ENCODE measurements at places on chromosomes 16 and 17.

GRCh38 chr17:48612854-48613691 lies 2.0 kb downstream of the HOXB8 start:
- no peak for DNase-seq

DNA sequence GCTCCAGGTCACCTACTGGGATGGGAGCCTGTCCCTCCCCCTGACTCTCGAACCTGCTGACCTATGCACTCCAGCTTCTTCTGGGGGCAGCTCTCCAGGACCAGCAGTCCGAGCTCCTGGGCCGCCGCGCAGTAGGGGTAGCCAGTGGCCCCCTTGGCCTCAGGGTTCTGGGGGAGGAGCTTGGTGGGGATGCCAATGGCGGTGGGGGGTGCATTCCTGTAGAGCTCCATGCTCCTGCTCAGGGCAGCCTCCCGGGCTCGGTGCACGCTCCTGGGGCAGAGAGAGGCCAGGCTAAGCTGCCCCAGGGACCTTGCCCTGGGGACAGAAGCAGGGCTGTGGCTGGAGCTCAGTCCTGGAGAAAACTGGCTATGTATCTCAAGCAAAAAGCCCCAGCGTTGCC lies 7.7 kb upstream of the SPATA2L start:
- DNase-seq, result no peak

DNA sequence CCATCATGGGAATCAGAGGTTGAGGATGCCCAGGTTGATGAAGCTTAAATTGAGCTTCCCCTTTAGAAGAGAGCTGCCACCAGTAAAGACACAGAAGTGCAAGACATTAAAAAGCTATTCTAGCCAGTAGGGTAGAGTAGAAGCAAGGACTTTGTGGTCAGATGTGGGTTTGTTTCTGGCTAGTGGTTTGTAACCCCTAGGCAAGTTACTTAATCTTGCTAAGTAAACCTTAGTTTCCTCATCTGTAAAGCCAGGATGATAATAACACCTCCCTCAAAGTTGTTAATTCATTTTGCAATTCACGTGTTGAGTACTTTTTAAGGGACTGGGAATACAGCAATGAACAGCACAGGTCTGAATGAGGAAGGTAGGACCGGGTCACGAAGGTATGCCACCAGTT lies 3.6 kb downstream of the SNTB2 start:
- no peak for DNase-seq

- DNase-seq, result no peak
These were observed 9.4 kb upstream of the CEP20 start for GRCh38 chr16:15897834-15898254.

DNA sequence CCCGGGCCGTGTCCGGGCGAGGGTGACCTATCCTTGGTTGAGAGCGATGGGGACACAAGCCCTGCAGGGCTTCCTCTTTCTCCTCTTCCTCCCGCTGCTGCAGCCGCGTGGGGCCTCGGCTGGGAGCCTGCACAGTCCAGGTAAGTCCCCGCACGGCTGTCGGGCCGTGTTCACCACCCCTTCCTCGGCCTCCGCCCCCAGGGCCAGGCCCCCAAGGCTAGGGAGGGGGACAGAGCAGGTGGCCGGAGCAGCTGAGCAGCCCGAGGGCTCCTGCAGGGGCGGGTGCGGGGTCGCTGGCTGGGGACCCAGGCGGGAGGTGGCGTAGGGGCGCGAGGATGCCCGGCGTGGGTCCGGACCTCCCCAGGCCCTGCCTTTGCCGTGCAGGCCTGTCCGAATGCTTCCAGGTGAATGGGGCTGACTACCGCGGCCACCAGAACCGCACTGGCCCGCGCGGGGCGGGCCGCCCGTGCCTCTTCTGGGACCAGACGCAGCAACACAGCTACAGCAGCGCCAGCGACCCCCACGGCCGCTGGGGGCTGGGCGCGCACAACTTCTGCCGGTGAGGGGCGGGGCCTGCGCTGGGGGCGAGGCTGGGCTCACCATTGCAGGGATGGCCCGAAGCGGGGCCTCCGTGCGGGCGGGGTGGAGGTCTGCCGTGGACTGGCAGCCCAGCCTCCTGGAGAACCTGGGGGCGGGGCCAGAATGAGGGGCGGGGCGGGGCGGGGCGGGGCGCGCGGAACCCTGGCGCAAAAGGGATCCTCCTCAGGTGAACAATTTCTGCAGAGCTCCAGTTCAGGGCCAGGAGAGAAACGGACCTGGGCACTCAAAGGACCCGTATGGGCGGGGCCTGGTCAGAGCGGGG lies 631 bp downstream of the KREMEN2 start:
- DNase-seq, result no peak

DNA sequence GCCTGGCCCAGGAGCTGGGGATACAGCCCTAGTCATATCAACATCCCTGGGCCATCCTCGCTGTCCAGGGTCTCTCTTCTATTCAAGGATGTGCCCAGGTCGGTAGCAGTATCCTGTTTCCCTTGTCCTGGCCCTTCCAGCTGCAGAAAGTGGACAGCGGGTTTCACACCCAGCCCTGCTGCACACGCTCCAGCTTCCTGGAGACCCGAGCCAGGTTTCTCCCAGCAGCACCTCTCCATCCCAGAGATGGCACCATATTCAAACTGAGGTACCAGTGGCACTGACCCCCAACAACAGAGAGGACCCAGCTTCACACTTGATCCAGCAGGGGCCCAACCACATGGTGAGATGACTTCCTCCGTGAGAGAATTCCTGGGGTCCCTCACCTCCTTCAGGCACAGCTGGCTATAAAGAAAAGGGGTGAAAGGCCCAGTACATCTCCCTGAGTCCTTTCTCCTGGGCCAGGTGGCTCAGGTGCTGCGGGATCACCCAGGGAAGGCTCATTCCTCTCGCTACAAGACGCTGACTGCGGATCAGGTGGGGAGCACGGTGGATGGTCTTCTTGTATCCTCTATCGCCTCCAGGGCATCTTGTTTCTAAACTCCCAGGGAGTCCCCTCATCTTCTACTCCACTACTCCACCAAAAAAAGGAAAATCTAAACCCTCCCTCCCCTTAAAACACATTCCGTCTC lies 1.4 kb downstream of the CUEDC1 start:
- DNase-seq, result no peak

DNA sequence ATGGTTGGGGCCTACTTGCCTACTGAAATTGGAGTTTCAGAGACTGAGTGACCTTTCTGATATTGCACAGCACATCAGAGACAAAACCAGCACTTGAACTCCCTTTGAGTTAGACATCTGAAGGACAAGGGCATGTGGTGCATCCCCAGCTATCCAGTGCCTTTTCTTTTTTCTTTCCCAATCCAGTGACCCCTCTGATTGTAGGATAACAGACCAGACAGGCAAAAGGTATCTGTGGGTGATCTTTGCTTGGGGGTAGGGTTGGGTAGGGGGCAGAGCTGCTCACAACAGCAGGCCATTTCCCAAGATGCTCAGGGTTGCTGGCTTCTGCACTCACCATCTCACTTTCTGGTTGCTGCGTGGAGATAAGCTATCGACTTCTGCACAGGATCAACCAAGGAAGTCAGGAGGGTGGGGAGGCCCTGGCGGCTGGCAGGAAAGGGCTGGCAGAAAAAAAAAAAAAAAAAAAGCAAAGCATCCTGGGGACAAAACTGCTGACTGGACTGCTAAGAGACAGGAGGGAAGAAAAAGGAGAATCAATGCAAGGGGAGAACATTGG lies 42.2 kb downstream of the HOXB1 start:
- DNase-seq, result no peak

GRCh38 chr16:28977703-28978662 lies 3.4 kb downstream of the SPNS1 start:
- no peak for DNase-seq

DNA sequence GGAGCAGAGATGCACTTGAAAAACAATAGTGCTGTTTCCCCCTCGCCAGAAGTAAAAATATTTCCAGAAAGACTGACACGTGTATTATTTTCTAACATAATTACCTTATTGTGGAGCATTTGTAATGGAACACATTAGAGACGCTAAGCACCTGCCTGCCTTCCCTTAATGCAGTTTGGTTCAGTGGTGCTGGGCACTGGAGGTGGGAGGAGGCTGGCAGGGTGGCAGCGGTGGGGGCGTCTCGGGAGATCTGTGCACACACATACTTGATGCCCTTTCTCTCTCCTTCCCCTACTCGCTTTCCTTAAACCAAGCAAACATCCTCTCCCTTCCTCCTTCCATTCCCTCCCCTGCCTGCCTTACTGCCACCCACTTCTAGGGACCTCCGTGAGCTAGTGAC lies 156.6 kb upstream of the SDK2 start:
- DNase-seq, result no peak

DNA sequence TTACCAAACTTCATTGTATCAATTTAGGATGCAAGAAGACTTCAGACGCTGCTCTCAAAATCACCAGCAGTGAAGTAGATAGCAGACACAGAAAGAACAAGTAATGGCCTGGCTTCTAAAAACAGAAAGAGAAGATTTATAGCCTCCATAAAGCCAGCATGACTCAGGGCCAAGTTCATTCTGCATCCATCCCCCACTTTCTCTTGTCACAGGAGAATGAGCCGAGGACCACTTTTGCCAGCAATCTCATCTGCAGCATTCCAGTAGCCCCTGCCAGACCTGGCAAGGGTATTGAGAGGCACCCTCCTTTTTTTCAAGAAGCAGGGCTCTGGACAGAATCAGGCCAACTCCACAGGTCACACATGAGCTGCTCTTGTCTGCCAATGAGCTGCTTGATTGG lies 355.4 kb upstream of the SOX9 start:
- no peak for DNase-seq

DNA sequence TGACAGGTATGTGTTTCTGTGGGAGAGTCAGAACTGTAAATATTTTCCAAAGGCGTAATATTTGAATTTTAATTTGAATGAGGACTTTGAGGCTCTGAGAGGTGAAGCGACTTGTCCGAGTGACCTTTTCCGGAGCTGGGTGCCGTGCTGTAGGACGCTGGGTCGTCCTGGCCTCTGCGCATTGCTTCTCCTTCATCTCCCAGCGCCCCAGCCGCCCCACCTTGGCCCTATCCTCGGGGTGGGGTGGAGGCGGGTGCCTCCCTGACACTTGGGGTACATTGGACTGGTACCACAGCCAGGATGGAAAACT lies 147.8 kb downstream of the SPECC1 start:
- DNase-seq, result no peak

GRCh38 chr16:81517629-81518438 lies 73.2 kb downstream of the CMIP start:
- no peak for DNase-seq

DNA sequence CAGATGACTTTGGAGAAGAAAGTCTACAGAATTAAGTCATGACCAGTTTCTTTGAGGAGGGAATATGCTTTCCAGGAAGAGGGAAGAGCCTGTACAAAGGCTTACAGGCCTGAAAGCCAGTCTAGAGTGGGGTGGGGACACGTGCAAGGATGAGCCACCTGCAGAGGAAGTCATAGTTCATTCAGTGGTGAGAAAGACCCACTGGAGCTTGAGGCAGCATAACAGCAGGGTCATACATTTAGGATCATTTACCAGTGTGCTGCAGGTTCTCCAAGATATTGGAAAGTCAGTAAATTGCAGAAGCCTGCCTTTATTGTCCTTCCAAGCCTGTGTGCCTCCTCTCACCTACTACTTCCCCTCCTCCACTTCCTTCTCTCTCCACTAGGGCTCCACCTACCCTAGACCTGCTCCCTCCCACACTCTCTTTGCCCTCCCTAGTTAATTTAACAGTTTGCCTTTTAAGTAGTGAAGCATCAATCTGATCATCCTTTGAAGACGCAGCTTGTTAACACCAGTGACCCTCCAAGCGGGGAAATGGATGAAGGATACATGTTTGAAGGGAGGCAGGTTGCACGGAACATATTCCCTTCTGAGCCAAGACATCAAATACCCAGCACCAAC lies 40.2 kb downstream of the CDRT15 start:
- no peak for DNase-seq

GRCh38 chr17:65061646-65062045 lies 5.1 kb upstream of the GNA13 start:
- DNase-seq, result no peak

- DNase-seq, result no peak
These were observed 8.4 kb downstream of the FOXK2 start for GRCh38 chr17:82527898-82528297.

DNA sequence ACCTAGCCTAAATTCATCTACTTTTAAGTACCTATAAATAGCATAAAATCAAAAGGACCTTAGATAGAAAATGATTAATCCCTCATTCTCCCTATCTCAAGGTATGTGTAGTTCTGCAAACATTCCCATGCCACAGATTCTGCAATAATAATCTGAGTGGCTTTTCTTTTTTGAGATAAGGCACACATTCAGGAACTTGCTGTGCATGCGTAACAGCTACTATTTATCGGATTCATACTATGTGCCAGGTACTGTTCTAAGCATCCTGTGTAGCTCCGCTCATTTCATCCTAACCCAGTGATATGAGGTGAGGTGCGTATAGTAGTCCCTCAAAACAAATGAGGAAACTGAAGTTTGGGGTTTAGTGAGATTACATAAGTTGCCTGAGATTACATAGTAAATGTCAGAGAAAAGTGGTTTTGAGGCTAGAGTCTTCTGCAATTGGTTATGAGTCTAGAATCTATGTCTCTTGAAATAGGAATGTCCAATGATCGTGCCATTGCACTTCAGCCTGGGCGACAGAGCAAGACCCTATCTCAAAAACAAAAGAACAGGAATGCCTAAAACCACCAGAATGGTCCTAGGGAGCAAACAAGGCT lies 2.0 kb upstream of the ZNF263 start:
- DNase-seq, result no peak

DNA sequence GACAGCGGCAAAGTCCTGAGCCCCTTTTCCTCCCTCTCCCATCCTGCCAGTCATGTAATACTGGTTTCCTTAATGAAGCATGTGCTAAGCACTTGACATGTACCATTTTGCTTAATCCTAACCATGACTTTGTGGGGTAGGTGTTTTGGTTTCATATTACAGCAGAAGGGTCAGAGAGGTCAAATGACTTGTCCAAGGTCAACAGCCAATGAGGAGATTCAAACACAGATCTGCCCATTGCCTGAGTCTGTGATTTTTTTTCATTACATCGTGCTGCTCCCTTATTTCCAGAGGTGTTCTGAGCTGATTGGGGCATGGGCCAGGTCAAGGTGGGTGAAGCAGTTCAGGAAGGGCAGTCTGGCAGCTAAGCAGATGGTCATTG lies 17.6 kb upstream of the PHF12 start:
- DNase-seq, result no peak

DNA sequence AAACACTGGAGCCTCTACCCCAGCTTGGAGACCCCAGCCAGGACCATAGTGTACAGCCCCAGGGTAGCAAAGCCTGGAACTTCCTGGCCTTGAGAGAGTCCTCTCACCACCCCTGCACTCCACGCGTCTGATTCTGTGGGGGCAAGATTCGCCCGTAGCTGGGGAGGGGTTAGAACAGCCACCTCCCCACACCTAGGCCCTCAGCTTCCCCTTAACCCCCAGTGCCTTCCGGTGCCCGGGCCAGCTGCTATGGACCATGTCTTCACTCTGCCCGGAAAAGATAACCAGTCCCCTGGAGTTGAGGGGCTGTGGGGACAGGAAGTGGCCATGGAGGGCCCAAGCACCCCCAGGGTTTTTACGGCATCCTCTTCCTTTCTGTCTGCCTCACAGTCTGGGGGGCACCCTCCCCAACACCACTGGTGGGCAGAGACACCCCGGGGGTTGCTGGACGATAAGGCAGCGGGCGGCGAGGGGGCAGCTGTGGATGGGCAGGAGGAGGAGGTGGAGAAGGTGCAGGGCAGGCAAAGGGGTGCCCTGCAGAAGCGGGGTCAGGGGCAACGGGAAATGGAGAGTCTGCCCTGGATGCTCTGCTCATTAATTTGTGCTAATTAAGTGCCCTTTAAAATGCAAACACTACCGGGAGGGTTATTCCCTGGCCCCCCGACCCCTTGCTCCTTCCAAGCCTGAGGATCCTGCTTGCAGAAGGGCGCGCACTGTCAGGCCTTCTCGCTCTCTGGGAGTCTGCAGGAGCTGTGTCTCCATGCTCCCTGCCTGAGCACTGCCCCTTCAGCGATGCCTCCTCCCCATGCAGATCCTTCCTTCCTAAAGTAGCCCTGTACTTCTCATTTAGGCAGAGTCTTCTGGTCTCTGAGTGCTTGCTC lies 2.4 kb downstream of the PRSS27 start:
- DNase-seq, result no peak
